ENCODE measurements at places on chromosomes 4 and X. TPM values are rescaled to one million over a fixed set of nuclear protein-coding genes. Genes with fewer than 3 reads are reported as not detected.

DNA sequence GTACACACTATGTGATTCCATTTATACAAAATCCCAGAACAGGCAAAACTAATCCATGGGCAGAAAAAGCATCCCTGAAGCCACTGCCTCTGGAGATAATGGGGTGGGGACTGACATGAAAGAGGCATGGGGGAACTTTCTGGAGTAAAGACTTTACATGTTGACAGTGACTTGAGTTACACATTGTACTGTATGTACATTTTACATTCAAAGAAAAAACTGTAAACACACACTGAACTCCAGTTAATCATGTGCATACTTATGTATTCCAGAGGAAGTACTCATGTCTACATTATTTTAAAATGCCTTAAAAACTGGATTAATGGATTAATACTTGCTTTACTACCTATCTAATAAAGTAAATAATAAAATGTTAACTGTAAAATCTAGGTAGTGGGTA is 21.6 kb downstream of the CENPU start:
- DNase-seq: no peak

GRCh38 chr4:107600436-107600835 is 119.6 kb downstream of the PAPSS1 start:
- peak; percentile 89 for DNase-seq

MAMLD1 gene
- total RNA-seq: 3.7 TPM

DNA sequence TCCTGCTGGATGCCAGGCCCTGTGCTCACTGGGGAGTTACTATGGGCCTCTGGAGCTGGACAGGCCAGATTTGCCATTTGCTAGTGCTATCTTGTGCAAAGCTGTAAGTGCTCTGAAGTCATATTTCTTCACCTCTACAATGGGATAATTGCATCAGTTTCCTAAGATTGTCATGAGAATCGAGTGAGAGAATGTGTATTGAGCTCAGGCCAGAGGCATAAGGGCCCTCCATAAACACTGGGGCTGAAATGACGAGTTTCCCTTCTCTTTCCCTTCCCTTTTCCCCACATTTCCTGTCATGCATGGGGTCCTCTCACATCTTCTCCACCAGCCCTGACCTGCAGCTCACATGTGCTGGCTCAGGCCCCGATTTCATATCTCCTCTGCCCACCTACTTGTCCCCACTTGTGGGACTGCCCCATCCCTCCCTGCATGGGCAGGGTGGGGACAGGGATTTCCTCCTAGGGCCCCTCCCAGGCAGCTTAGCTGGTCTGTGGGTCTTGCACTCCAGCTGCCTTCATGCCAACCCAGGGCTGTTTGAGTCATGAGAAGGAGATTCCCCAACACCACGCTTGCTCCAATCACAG is 358.8 kb downstream of the MID1IP1 start:
- DNase-seq: no peak

- no peak for DNase-seq
Measured at GRCh38 chr4:184329659-184330400, 112.2 kb upstream of the ENPP6 start.

RAB33A gene
- total RNA-seq: 0.75 TPM

GRCh38 chr4:158818560-158819140 is 49.8 kb downstream of the FNIP2 start:
- no peak for DNase-seq

DNA sequence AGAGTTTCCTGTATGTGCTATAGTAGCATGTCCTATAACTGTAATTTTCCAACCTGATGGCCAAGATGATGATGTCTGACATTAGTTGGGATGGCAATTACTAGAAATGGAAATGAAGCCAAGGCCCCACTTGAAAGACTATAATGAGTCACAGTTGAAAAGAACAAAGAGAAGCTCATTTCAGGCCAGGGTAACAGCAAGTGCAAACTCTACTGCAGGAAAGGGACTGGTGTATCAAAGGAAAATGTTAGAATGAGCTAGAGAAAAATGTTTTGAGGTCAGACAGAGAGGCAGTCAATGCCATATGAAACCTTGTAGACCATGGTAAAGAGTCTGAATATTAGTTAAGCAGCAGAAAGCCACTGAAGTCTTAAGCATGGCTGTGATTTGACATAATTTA is 146.2 kb upstream of the SH3RF1 start:
- no peak for DNase-seq

DNA sequence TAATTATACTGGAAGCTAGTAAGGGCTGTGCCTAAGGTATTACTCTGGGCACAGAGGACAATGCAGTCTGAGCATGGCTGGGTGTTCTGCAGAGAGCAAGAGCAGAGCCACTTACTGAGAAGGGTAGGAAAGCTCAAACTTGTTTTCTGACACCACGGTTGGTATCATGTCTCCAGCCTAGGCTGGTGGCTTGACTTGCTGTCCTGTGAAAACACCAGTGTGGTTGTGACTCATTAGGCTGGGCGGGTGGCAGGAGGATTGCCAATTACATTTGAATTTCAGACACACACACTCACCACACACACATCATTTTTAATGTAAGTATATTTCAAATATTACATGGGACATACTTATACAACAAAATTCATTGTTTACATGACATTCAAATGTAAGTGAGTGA is 19.7 kb upstream of the MTM1 start:
- peak; percentile 45 for DNase-seq
